ENCODE measurements at places on chromosomes 3 and 15. TPM values are rescaled to one million over a fixed set of nuclear protein-coding genes. Genes with fewer than 3 reads are reported as not detected.

Gene RNU5B-1
- not detected for total RNA-seq

Gene IQCF6
- not detected for total RNA-seq

Gene RARRES1
- total RNA-seq = not detected

Gene C3orf80
- not detected for total RNA-seq

Gene FBN1
- 2.0 TPM for total RNA-seq

Gene CHRM5
- not detected for total RNA-seq

Gene OIP5
- 22.3 TPM for total RNA-seq

Gene RLBP1
- total RNA-seq = not detected

Gene HIGD2B
- total RNA-seq = not detected

Gene FMN1
- total RNA-seq = 0.23 TPM

Gene GPR149
- not detected for total RNA-seq

Gene AGBL1
- not detected for total RNA-seq

Gene ASB14
- not detected for total RNA-seq

Gene TGM5
- total RNA-seq = 0.16 TPM

Gene SCN5A
- under 0.01 TPM for total RNA-seq

Gene FSIP1
- 0.76 TPM for total RNA-seq

Gene IFT57
- total RNA-seq = 48.0 TPM
